ENCODE measurements at places on chromosomes 1 and 21.
A peak's percentile ranks its signal among the peaks of the same experiment; 100 is the strongest.

DNA sequence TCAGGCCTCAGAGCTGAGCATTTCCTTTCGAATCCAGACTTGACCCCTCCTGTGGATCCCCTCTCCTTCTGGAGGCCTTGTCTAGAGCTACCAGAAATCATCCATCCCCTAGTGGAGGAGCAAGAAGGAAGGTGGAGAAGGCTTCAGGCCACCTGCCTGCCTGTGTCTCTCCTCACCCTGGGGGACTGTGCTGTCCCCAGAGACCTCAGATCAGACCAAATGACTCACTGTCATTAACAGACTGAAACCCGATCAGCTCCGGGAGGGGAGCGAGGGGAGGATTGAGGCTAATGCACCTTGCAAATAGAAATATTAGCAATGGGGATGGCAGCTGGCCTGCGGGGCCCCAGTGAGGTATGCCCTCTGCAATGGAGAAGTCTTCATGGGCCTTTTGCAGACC, 2.1 kb downstream of the MYBPH start:
- DNase-seq: no peak

- DNase-seq: no peak
Observed at GRCh38 chr1:244220410-244220809, 169.3 kb downstream of the ZBTB18 start.

GRCh38 chr1:170823120-170823519, 112.2 kb upstream of the MROH9 start:
- peak; percentile 44 for DNase-seq

DNA sequence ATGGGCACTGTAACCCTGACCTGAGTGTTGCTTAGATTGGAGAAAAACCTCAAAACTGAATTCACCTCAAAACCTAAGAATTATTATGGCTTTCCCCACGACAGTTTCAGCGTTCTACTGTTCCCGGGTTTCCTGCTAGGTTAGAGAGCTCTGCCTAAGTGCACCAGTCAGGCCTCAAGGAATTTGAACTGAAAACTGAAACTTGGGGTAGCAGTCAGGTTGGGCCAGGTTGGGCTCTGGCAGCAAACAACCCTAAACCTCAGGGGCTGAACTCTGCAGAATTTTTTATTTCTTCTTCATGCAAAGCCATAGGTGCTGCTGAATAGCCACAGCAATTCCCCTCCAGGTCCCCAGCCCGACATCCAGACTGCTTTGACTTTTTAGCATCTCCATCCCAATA, 437.0 kb upstream of the PROX1 start:
- no peak for DNase-seq

- DNase-seq: no peak
Observed at GRCh38 chr1:90394247-90394646, 322.9 kb downstream of the BARHL2 start.

DNA sequence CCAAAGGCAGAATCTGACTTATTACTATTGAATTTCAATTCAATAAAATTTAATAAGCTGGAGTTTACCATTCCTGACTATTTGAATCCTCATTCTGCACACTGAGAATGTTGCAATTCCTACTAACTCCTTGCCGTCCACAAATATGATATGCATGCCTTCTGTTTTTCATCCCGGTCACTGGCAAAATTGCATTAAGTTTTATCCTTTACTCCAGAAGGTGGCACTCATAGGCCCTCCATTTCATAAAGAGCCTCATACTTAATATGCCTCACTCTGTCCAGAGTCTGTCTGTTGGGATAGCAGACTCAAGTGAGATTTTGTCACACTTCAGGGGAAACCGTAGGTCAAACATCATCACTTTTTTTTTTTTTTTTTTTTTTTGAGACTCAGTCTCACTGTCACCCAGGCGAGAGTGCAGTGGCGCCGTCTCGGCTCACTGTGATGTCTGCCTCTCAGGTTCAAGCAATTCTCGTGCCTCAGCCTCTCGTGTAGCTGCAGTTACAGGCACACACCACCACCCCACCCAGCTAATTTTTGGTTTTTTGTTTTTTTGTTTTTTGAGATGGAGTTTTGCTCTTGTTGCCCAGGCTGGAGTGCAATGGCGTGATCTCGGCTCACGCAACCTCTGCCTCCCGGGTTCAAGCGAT, 27.3 kb downstream of the F11R start:
- peak; percentile 74 for DNase-seq

GRCh38 chr1:45995298-45995697, 137.1 kb downstream of the PIK3R3 start:
- DNase-seq: peak; percentile 36

DNA sequence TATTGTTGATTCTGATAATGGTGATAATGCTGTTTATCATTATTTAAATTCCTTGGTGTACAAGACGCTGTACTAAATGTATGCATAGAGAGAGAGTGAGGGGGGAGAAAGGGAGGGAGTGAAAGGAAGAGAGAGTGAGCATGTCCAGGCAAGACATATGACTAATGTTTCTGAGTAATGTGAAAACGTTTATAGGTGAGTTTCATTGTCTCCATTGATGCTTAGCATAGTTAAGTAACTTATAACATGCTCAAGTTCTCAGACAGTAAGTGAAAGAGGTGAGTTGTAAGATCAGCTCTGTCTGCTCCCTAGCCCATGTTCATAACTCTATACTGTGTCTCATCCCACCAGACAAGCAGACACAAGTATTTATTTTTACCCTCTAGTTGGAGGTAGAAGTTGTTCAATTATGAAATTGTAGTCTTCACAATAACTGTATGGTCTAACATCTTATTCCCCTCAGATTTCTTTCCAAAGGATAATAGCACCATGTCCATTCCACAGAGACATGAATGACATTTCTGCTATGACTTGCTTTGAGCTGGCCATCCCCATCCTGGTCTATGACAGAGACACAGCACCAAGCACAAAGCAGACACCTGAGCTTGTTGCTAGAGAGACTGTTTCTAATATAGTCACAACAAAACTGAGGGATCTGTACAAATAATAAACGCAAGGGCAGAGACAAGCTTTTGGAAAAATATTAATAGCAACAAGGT, 285.1 kb downstream of the CACNA1E start:
- peak; percentile 69 for DNase-seq

- no peak for DNase-seq
Observed at GRCh38 chr1:203058676-203058935, 27.2 kb downstream of the MYOG start.

DNA sequence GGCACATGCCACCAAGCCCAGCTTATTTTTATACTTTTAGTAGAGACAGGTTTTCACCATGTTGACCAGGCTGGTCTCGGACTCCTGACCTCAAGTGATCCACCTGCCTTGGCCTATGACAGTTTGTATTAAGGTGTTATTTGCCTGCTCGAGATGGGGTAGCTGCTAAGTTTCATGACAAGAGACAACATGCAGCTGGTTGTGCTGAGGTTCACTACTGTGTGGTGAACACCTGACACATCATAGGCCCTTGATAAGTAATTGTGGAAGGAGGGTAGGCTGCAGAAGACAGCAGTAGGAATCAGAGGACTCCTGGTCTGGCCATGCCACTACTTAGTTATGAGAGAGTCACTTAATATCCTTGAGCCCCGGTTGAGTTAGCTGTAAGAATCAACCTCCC, 46.2 kb downstream of the PLPP3 start:
- DNase-seq: no peak

GRCh38 chr1:167681451-167682098, 40.2 kb upstream of the MPZL1 start:
- DNase-seq: no peak

- no peak for DNase-seq
Observed at GRCh38 chr1:193539731-193540459, 353.5 kb upstream of the B3GALT2 start.

DNA sequence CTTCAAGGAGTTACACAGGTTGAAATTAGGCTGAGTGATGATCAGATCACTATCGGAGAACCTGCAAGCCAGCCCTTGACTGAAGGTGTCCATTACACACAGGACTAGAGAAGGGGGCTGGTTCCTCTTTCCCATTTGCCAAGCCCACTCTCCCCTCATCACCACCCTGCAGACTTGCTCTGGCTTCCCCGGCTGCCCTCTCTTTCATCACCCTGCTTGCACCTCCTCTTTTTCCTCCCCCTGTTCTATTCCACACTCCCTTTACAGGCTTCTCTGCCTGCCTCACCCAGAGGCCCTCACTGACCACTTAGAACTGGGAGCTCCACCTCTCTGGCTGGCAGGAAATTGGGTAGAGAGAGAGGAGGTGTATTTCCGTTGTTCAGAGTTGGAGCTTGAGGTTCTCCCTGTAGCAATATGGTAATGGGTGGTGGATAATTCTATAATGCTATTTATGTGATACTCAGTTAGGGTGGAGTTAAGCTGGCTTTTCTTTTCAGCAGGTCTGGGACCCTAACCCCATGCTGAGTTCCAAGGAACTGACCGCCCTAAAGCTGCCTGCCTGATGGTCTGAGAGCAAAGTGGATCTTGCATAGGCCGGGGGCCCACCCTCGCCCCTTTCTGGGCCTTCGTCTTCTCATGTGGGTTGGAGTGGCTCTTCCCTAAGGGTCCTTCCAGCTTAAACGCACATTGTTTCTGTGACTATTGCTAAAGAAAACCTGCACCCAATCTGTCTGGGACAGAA, 111.8 kb upstream of the ADAR start:
- no peak for DNase-seq

DNA sequence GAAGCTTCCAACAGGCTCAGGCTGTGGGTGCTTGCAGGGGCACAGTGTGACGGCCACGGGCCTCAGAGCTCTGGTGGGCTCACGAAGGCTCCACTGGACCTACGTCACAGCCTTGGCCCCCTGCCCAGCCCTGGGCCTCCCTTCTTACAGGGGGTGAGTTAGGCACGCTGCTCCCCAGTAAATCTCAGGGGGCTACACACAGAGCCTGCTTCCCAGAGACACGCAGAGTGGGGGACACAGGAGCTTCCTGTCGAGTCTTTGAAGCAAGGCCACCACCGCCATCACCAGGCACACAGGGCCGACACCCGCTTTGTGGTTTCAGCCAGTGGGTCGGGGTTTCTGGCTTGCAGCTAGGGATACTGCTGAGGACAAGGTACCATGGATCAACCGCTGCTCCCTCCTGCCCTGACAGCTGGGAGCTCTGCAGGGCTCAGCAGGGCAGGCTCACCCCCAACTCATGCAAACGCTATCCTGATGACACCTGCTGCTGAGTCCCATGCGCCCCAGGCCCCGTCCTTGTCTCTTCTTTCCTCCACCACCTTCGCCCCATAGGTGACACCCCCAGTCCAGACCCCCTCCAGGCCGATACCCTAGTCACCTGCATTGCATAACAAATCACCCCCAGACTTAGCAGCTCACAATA, 5.5 kb upstream of the CFAP410 start:
- DNase-seq: no peak

DNA sequence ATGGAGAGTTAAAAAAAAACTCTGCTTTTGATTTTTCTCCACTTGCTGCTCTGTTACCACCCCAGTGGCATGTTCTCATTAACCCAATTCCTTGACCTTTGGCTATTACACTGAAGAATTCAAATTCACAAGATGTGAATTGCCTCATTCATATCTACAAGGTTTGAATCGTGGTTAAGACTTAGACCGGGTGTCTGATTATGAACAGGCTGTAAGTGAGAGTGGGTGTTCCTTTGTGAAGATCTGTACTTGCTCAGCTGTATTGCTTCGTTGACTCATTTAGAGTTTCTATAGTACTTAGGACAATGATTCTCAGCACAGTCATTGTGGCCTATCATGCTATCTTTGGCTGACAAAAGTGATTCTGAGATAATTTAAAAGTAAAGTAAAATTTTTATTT, 36.4 kb downstream of the DNM3 start:
- DNase-seq: peak; percentile 42

GRCh38 chr21:41943851-41944250, 10.0 kb downstream of the C2CD2 start:
- DNase-seq: no peak

DNA sequence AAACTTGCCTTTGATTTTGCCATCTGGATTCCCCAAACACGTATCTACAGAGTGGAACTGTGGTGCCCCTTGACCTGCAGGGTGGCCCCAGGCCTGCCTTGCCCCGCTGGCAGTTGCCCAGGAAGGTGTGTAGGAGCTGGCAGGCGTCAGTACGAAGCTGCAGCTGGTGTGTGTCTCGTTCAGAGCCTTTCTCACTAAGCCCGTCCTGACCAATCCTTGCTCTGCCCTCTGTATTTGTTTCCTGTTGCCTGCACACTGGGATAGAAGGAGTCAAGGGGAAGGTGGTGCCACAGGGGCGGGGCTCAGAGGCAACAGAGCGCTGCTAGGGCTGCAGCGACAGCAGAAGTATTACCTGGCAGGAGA, 5.2 kb upstream of the VSIG8 start:
- no peak for DNase-seq

DNA sequence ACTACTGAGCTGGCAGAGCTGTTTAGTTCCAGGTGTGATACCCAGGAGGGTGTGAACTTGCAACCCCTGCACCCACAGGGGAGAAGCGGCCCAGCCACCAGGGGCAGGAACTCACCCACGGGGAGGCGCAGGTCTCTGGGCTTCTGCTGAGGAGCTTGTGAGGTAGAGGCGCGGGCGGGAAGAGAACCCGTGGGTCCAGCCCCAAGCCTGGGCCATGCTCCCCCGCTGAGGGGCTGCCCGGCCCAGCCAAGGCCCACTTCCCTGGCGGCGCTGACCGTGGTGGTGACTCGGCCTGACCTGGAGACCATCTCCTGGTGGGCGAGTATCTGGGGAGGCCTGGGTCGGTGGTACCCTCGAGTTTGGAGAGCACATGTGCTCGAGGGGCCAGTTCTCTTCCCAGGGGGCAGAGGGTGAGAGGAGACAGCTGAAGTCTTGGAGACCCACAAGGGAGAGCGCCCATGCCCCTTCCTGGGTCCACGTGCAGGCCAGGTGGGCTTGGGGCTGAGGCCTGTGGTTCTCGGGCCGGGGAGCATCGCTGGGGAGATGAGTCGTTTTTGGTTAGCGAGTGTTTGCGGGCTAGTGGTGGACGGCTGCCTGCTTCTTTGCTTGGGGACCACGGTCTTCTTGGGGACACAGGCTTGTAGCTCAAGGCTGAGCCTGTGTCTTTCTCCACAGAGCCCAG, 28.4 kb upstream of the EDN2 start:
- no peak for DNase-seq

GRCh38 chr1:53400761-53401674, 58.2 kb upstream of the DMRTB1 start:
- DNase-seq: peak; percentile 43

- no peak for DNase-seq
Observed at GRCh38 chr1:115524236-115524635, 117.5 kb upstream of the VANGL1 start.

DNA sequence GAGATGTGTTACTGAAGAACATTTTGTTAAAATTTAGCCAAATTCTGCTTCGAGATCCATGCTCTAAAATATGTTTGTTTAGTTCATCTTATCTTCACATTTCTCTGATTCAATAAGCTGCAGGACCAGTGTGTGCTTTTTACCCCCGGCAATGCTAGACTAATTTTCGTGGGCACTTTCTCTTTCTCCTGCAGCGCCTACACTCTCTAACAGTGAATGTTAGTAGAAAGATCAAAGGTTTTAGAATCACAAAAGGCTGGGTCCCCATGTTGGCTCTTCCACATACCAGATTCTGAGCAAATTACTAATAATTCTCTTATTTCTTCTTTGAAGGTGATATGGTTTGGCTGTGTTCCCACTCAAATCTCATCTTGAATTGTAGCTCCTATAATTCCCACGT, 8.5 kb downstream of the CHML start:
- no peak for DNase-seq

All from HT1080 (cell line).